ENCODE measurements at places on chromosomes 7 and 10. TPM values are rescaled to one million over a fixed set of nuclear protein-coding genes. Genes with fewer than 3 reads are reported as not detected.

The CLDN4 gene
- 208 TPM for total RNA-seq

The HILPDA gene
- total RNA-seq = 5.4 TPM

The GNGT1 gene
- not detected for total RNA-seq

The GPR22 gene
- not detected for total RNA-seq

The ITGB8 gene
- total RNA-seq = 16.4 TPM

The SEMA3E gene
- total RNA-seq = 1.3 TPM

DNA sequence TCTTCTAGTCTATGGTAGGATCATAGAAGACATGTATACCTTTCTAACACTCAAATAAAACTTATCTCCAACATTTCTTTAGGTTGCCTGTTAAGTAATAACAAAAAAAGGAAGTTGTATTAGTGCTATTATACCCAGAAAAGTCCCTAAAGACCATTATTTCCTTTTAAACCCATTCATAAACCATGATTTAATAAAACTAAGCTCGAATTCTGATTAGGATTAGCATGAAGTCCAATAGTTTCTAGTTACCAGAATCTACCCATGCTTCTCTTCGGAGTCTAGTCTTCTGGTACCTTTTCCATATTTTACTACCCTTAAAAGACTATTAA, 62.7 kb downstream of the USP6NL start:
- no peaks in the 10 kb centered on the region for H3K4me1 ChIP-seq
- no peak overlapping the region for H3K4me3 ChIP-seq
- H3K27ac ChIP-seq = no peak overlapping the region
- H3K36me3 ChIP-seq = no peaks in the 10 kb centered on the region
- H3K27me3 ChIP-seq = no peaks in the 10 kb centered on the region

GRCh38 chr10:113056030-113056429, 106.0 kb downstream of the TCF7L2 start:
- H3K4me3 ChIP-seq = no peak overlapping the region
- no peak overlapping the region for H3K27ac ChIP-seq
- H3K36me3 ChIP-seq = no peaks in the 10 kb centered on the region
- DNase-seq = no peak
- no peaks in the 10 kb centered on the region for H3K27me3 ChIP-seq

DNA sequence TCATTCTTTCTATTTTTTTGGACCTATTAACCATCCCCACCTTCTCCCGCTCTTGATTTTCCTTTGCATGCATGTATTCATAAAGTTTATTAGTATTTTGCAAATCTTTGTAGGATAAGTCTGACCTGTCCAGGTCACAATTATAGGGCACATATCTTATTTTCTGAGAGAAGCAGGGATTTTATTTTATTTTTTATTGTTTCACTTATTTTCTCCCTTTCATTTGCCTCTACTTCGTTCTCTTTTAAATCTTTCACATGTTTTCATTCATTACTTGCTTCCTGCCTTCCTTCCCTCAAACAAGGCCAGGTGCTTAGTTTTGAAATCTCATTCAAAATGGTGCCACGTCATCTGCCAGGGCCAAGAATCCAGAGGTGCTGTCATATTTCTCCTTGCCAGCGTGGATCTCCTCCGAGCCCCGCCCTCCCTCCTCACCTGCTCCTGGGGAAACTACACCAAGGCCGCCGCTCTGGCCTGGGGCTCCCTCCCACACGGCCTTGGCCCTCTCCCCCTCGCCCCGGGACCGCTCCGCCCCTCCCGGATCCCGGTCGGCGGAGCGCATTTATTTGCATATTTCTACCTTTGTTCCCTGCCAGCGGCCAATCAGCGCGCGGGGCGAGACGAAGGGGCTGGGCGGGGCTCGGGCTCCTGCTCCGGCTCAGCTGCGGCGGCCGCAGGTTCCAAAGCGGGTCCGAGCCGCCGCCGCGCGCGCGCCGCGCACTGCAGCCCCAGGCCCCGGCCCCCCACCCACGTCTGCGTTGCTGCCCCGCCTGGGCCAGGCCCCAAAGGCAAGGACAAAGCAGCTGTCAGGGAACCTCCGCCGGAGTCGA, at the start of gene TSPAN13:
Gene TSPAN13, plus strand, starts transcription at position 654 of the 830 bp plus-strand sequence. CDS start 213 bp downstream, outside the sequence.
- no peaks in the 10 kb centered on the region for H3K36me3 ChIP-seq
- peak; percentile 96 for DNase-seq
- H3K27ac ChIP-seq = peak within 1 kb of the TSS; percentile 74
- H3K4me3 ChIP-seq = peak within 1 kb of the TSS; percentile 54
- no peaks in the 10 kb centered on the region for H3K27me3 ChIP-seq

- H3K4me1 ChIP-seq = peaks cover 18% of the 10 kb centered on the region
- peak overlapping the region; percentile 55 for H3K27ac ChIP-seq
- no peaks in the 10 kb centered on the region for H3K36me3 ChIP-seq
- DNase-seq = no peak
- H3K4me3 ChIP-seq = no peak overlapping the region
Measured at GRCh38 chr7:50665403-50666123, 100.4 kb upstream of the DDC start.

- no peak overlapping the region for H3K27ac ChIP-seq
- H3K36me3 ChIP-seq = no peaks in the 10 kb centered on the region
- H3K4me1 ChIP-seq = no peaks in the 10 kb centered on the region
- no peaks in the 10 kb centered on the region for H3K27me3 ChIP-seq
- DNase-seq = no peak
Measured at GRCh38 chr7:114862406-114862805, 59.5 kb upstream of the MDFIC start.

- H3K27ac ChIP-seq = peak within 1 kb of the TSS; percentile 69
- H3K4me3 ChIP-seq = peak within 1 kb of the TSS; percentile 89
- peaks cover 18% of the 10 kb centered on the region for H3K36me3 ChIP-seq
- H3K4me1 ChIP-seq = peaks cover 26% of the 10 kb centered on the region
- peak; percentile 83 for DNase-seq
Measured at GRCh38 chr10:100986952-100987684, at the start of the genes MRPL43 and TWNK. Gene MRPL43 (minus strand): TSS chr10:100987497. CDS start chr10:100987443, 54 bp downstream. Gene TWNK (plus strand): TSS chr10:100987543. CDS start chr10:100988211, 668 bp downstream.

DNA sequence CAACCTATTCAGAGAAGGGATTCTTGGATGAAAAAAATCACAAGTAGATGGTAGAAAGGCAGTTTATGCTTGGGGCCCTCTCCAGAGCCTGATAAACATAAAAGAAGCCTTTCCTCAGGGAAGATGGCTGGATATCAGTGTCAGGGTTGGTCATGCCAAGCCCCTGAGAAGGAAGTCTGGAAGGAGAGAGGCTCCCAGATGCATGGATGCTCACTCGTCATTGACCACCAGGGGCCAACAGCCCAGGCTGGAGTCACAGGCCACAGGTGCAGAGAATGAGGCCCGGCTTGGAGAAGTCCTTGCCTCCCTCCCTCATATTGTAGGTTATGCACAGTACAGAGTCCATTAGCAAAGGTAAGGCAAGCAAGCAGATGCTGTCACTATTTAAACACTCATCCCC, 506.7 kb downstream of the GRID1 start:
- H3K4me1 ChIP-seq = no peaks in the 10 kb centered on the region
- H3K4me3 ChIP-seq = no peak overlapping the region
- no peak overlapping the region for H3K27ac ChIP-seq
- H3K27me3 ChIP-seq = no peaks in the 10 kb centered on the region
- no peaks in the 10 kb centered on the region for H3K36me3 ChIP-seq
- DNase-seq = no peak

GRCh38 chr7:132485600-132486273, 90.5 kb downstream of the PLXNA4 start:
- DNase-seq = no peak
- no peak overlapping the region for H3K4me3 ChIP-seq
- H3K27me3 ChIP-seq = no peaks in the 10 kb centered on the region
- H3K27ac ChIP-seq = no peak overlapping the region

- no peak for DNase-seq
- H3K4me3 ChIP-seq = no peak overlapping the region
- H3K4me1 ChIP-seq = peaks cover 14% of the 10 kb centered on the region
- no peaks in the 10 kb centered on the region for H3K36me3 ChIP-seq
- H3K27ac ChIP-seq = no peak overlapping the region
Measured at GRCh38 chr7:129436335-129436923, 2.2 kb downstream of the STRIP2 start.

DNA sequence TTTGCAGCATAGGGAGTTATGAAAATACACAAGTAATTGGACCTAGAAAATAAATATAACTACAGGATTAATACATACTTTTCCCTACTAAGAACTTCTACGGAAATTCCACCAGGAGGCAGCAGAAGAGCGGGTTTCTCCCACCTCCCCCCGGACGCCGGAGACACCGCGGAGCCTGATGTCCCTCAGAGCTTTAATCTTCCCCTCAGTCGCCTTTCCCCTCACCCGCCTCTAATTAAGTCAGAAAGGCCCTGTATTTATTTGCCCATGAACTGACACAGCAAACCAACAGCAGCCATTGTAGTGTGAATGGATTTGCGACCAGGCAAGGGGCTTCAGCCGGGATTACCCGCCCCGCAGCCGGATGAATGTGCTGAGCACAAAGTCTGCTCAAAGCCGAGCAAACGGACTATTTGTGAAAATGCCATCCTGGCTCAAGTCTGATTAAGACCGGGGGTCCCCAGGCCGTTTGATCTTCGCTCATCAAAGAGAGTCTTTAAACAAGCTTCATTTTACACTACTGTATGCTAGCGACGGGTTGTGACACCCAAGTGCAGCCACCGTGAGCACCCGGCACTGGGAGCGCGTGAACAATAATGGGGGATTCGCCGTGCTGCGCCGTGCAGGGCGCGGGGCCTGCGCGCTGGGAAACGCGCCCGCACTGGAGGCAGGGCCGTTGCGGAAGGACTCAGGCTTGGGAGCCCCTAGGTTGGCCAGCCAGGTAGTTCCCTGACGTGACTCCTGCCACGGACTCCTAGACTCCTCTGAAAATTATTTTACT, 5.6 kb upstream of the DKK1 start:
- H3K27ac ChIP-seq = no peak overlapping the region

DNA sequence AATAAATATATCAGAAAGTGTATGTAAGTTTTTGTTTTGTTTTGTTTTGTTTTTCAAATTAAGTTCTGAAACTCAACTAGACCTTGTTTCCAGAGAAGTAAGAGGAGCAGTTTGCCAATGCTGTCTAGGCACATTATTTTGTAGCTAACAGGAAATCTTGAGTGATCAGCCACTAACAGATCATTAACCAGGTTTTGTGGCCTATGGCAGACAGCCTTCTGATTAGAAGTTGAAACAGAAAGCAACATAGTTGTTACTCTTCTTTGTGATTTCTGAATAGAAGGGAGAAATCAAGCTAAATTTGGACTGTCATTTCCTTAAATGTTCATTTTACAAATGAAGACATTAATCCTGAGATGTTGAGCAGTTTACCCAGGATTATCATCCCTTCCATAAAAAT, 142.6 kb downstream of the PLXDC2 start:
- peaks cover 7% of the 10 kb centered on the region for H3K4me1 ChIP-seq
- H3K4me3 ChIP-seq = no peak overlapping the region
- no peak for DNase-seq

DNA sequence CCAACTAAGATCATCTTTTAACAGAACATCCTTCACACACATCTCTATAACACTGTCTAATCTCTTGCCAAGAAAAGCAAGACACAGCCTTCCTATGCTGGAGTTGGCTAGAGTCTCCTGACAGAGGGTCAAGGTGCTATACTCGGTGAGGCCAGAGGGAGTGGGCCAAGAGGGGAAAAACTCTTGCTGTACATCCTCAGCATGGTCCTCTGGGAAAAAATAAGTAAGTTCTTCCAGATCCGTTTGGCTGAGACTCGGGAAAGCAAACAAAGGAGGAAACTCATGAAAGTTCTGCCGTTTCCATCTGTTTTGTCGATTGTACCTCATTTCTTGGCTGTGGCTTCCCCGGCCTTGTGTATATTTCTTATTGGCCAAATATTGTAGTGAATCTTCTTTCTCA, 33.9 kb downstream of the VWDE start:
- no peaks in the 10 kb centered on the region for H3K4me1 ChIP-seq
- H3K27me3 ChIP-seq = no peaks in the 10 kb centered on the region
- H3K36me3 ChIP-seq = no peaks in the 10 kb centered on the region
- DNase-seq = no peak
- no peak overlapping the region for H3K27ac ChIP-seq

Measured in thyroid gland (tissue), 4 donors.